Tongue (tissue), 3 donors: ENCODE measurements at places on chromosomes 4 and X. TPM values are rescaled to one million over a fixed set of nuclear protein-coding genes. Genes with fewer than 3 reads are reported as not detected.

The SH2D1A gene
- total RNA-seq: 0.41 TPM

The MOSPD2 gene
- 12.7 TPM for total RNA-seq

The SYTL5 gene
- 1.3 TPM for total RNA-seq

The IL21 gene
- total RNA-seq: not detected

The NCBP2L gene
- total RNA-seq: not detected

GRCh38 chr4:128715616-128716015 is 93.9 kb upstream of the JADE1 start:
- DNase-seq: no peak

GRCh38 chrX:44474410-44474809 is 68.2 kb downstream of the FUNDC1 start:
- no peak for DNase-seq
